ENCODE measurements at places on chromosomes 7 and 10. TPM values are rescaled to one million over a fixed set of nuclear protein-coding genes. Genes with fewer than 3 reads are reported as not detected.

DNA sequence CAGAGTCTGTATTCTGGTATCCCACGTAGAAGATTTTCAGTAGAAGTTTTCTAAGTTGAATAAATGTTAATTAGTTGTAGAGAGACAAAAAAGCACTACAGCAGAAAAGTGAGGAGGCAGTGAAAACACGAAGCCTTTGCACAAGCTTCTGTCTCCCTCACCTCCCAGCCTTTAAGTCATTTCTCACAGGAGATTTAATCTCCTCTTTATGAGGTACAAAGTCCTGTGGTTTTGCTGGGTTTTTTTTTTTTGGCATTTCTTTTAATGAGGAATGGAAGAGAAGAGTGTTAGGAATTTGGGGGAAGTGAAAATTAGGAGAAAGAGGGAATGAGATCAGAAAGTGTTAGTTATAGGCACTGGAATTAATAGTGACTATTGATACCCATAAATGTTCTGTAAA is 21.5 kb downstream of the SPAG6 start:
- peaks cover 3% of the 10 kb centered on the region for H3K4me1 ChIP-seq
- H3K36me3 ChIP-seq = no peaks in the 10 kb centered on the region
- no peak overlapping the region for H3K4me3 ChIP-seq
- H3K27me3 ChIP-seq = peaks cover 6% of the 10 kb centered on the region
- no peak overlapping the region for H3K27ac ChIP-seq

GRCh38 chr7:69768986-69769595 is 170.8 kb downstream of the AUTS2 start:
- DNase-seq = no peak
- no peak overlapping the region for H3K4me3 ChIP-seq
- no peaks in the 10 kb centered on the region for H3K36me3 ChIP-seq
- H3K27ac ChIP-seq = no peak overlapping the region
- no peaks in the 10 kb centered on the region for H3K4me1 ChIP-seq

DNA sequence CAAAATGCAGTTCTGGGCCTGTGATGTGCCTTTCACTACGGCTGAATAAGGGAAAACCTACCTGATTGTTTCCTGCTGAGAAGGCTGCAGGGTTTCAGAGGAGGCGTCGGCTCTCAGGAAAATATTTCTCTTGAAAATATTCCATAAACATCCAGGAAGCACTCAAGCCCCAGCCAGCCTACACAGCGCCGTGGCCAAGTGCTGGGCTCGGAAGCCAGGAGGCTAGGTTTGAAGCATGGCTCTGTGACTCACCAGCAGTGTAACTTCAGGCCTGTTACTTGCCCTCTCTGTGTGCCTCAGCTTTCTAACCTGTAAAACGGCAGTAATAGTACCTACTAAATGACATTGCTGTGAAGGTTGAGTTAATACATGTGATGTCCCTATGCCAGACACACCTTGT is 399.1 kb downstream of the GATA3 start:
- H3K4me1 ChIP-seq = no peaks in the 10 kb centered on the region
- H3K4me3 ChIP-seq = no peak overlapping the region
- H3K27ac ChIP-seq = no peak overlapping the region
- DNase-seq = no peak
- H3K36me3 ChIP-seq = no peaks in the 10 kb centered on the region

OR2A12 gene
- not detected for total RNA-seq

DNA sequence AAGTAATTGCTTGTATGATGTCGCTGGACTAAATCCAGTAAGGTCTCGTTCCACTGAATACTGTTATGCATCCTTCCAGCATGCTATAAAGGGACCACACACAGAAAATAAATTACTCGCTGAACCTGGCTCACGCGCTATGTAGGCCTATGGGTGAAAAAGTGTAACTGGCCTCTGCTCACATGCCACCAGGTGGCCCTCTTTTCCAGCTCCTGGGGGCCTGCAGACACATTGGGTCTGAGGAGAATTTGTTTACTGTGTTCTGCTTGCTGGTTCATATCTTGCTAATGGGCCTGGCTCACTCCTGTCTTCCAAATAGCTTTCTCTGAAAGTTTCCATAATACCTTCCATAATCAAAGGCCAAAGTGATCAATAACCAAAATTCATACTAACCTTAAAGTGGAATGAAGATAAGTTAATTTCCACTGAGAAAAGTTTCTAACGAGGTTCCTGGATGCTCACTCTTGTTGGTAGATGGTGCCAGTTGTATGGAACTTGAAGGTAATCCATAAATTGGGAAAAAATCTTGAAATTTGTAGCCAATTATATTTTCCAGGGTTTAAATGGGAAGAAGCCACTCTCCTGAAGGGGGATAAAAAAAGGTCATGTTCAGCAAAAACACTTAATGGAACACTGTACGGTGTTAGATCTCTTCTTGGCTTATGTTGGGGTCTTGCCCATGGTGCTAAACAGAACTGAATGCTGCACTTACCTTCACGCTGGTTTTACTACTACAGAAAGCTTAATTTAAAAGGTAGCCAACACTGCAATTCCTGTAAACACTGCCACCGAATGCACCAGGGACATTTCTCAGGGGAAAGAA is 27.0 kb upstream of the ZPBP start:
- no peaks in the 10 kb centered on the region for H3K36me3 ChIP-seq
- H3K27ac ChIP-seq = no peak overlapping the region
- H3K4me3 ChIP-seq = no peak overlapping the region
- no peaks in the 10 kb centered on the region for H3K27me3 ChIP-seq
- DNase-seq = no peak

- no peaks in the 10 kb centered on the region for H3K36me3 ChIP-seq
- DNase-seq = no peak
- no peak overlapping the region for H3K27ac ChIP-seq
- no peaks in the 10 kb centered on the region for H3K4me1 ChIP-seq
Observed at GRCh38 chr7:29574659-29575058, 11.0 kb downstream of the PRR15 start.

C10orf95 gene
- total RNA-seq = 0.62 TPM

COL28A1 gene
- not detected for total RNA-seq

DNA sequence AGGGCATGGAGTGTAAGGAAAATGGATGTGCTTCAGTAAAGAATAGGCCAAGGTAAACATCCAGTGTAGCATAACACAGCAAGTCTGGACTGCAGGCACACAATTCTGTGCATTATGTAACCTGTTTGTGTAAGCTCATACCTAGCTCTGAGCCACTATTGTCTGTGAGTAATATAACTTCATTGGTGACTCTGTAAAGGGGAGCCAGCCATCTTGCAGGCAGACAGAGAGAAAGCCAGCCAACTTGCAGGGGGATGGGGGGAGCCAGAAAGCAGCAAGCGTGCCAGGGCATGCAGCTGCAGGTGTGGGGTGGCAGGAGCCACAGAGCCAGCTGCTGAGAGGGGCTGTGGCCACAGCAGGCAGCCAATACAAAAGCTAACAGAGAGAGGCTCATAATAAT is 449.2 kb downstream of the IPMK start:
- H3K4me1 ChIP-seq = no peaks in the 10 kb centered on the region
- H3K4me3 ChIP-seq = no peak overlapping the region
- no peak for DNase-seq
- H3K27ac ChIP-seq = no peak overlapping the region
- H3K36me3 ChIP-seq = no peaks in the 10 kb centered on the region
- H3K27me3 ChIP-seq = no peaks in the 10 kb centered on the region

- H3K36me3 ChIP-seq = no peaks in the 10 kb centered on the region
- no peaks in the 10 kb centered on the region for H3K4me1 ChIP-seq
- no peaks in the 10 kb centered on the region for H3K27me3 ChIP-seq
- DNase-seq = no peak
- no peak overlapping the region for H3K4me3 ChIP-seq
- no peak overlapping the region for H3K27ac ChIP-seq
Observed at GRCh38 chr10:130652544-130652943, 516.4 kb downstream of the GLRX3 start.

- H3K4me1 ChIP-seq = no peaks in the 10 kb centered on the region
- H3K27me3 ChIP-seq = no peaks in the 10 kb centered on the region
- no peak overlapping the region for H3K4me3 ChIP-seq
Observed at GRCh38 chr7:122726881-122727280, 24.2 kb upstream of the RNF148 start.

GRM3 gene
- total RNA-seq = not detected
